NCI-H1048 (cell line): ENCODE measurements at places on chromosomes 11 and 22.

DNA sequence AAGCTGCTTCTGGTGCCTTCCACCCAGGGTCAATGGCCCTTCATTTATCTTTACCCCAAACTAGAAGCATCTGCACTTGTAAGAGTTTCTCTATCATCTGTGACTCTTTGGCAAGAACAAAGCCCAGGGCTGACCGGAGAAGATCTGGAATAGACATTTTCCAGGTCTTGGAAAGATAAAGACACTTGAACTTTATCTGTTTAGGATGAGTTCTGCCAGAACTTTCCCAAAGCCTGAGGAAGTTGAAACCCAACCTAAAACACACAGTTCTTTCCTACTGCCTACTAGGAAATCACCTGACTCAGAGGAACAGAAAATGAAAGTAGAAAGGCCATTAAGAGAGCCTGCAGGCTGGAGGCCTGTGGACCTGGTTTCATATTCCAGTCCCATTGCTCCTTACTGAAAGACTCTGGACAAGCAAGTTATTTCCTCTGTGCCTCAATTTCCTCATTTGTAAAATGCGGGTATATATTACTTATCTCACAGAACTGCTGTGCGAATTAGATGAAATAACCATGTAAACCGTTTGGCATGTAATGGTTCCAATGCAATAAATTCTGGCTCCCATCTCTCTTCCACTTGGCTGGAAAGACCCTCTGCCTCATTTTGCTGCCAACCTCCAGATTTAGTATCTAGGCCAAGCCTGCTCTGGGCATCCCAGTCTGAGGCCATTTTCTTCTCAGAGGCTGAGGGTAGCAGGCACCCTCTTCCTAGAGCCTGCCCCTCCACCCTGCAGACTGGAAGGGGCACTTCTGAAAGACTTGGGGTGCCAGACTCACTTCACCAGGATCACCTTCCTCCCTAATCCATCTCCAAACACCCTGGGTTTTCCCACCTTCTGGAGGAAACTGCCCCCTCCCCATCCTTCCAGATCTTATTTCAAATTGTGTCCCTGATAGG lies 1.2 kb downstream of the UBE2L6 start:
- no peak for DNase-seq

DNA sequence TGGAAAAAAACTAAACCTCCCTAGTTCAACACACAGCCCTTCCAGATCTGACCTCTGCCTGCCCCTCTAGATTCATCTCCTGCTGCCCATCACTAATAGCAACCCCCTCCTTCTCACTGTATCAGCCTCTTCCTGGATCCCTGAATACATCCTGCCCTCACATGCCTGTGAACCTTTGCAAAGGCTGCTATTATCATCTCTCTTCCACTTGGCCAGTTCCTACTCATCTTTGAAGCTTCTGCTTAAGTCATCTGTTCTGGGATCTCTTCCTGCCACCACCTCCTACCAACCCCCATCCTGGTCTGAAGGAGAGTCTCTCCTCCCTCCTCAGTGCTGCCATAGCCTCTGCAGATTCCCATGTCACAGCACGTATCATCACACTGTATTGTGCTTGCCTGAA lies 38.0 kb upstream of the AMOTL1 start:
- DNase-seq = no peak

DNA sequence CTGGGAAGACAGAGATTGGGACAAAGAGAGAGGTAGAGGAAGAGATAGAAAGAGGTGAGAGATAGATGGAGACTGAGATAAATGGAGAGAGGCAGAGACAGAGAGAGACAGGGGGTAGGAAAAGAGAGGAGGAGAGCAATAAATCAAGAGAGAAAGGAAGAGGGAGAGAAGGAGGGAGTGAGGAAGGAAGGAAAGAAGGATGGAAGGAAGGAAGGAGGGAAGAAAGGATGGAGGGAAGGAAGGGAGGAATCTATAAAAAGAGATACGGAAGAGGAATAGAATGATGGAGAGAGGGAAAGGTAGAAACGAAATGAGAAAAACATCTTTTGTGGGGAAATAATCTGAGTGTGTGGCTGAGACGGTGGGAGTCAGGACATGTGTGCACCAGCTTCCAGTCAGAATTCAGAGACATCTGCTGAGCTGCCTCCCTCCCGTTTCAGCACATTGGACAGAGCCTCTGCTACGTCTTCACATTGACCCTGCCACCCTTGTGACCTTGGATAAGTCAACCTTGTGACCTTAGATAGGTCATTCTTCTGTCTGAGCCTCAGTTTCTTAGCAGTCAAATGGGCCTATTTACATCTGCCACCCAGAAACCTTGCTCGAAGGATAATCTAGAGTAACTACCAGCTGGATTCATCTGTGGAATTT lies 417.8 kb downstream of the MIAT start:
- DNase-seq = no peak

GRCh38 chr11:82989628-82990404 lies 81.9 kb downstream of the RAB30 start:
- DNase-seq = no peak

DNA sequence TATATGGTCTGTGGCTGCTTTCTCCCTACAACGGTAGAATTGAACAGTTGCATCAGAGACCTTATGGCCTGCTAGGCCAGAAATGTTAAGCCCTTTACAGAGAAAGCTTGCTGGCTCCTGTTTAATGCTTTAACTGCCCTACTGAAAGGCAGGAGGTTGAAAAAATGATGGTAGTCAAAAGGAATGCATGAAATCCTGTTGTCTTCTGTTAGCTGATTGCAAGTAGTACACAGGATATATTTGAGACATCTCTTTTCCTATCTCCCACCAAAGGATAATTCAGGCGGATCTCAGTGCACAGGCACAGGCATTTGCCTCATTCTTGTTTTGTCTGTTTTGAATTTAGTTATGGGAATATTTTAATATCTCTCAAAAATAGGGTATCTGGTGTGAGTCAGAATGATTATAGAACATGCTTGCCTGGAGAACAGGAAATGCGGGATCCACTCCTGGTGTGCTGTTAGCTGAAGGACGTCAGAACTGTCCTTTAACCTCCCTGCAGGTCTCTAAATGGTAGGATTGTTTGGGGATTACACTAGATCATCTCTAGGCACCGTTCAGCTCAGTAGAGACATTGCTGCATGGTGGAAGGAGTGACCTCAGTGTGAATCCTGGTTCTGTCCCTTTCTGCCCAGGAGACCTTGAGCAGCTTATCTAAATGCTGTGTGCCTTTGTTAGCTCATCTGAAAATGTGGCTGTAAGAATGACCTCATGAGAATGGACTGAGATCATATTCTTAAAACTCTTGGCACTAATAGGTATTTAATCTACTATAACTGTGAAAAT lies 49.5 kb downstream of the PACS1 start:
- DNase-seq = no peak

- no peak for DNase-seq
Measured at GRCh38 chr11:46183819-46184218, 62.6 kb upstream of the PHF21A start.

- no peak for DNase-seq
Measured at GRCh38 chr11:79081471-79082031, 359.3 kb downstream of the TENM4 start.

DNA sequence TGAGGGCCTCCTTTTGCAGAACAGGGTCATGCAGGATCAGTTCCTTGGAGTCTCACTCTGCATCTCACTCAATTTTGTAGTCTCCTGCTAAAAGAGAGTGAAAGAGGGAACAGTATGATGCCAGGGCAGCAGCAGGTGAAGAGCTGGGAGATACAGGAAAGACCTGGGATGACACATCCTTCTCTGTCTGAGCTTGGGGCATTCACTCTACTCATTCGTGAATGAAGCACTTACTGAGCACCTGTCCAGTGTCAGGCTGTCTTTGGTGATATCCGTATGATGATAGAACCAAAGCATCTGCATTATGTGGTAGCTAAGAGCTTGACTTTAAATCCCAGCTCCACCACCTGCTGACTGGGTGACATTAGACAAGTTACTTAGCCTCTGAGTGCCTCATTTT lies 14.4 kb downstream of the SREBF2 start:
- DNase-seq = no peak

DNA sequence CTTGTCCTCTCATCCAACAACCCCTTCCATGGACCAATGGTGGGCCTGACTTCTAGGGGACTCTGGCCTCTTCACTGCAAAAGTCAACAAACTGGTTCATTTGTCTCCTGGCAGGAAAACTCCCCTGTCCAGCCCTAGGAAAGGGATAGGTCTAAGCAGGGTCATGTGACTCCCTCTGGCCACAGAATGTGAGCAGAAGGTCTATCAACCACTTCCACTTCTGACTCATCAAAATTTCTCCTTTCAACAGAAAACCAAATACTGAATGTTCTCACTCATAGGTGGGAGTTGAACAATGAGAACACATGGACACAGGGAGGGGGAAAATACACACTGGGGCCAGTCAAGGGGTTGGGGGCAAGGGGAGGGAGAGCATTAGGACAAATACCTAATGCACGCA lies 1.3 kb upstream of the ISX start:
- DNase-seq = no peak

- no peak for DNase-seq
Measured at GRCh38 chr11:66194391-66194790, 74.0 kb upstream of the RAB1B start.

DNA sequence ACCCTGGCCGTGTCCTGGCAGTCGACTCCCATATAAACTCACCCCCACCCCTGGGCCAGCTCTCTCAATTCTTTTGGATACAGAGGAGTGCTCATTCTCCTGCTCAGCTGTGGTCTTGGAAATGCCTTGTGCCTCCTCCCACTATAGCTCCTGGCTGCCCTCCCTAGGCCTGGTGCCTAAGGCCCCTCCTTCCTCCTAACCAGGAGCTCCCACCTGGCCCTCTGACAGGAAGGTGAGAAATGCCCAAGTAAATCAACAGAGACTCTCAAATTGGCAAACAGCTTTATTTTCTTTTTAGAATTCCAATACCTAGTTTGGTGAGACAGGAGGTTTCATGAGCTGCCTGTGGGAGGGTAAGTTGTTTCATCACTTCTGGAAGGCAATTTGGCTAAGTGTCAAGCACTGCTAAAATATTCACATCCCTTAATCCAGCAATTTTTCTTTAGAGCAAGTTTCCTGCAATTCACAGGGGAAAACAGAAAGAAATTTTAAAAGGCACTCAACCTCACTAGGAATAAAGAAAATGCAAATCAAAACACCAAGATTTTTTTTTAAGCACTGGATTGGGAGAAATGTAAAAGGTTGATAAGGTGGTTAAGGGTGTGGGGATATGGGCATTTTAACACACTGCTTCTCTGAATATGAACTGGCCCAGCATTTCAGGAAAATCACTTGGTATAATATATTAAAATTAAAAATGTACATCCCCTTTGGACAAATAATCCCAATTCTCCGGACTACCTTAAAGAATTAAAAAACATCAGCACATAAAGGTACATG lies 209.7 kb upstream of the ARHGAP20 start:
- DNase-seq = no peak

DNA sequence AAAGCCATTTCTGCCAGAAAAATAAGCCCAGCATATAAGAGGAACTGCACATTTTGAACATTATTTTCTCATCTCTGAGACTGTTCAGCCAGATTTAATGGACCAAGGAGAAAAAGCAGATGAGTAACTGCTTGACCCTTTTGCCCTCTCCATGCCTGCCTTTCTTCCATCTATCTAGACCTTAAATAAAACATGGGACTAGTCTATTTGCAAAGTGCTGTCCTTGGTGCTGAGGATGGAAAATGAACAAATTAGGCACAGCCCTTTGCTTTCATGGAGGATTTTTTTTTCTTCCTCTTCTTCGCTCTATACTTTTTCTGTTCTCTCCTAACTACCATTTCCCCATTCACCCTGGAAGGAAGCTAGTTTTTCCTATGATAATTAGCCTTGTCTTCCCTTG lies 361.3 kb downstream of the GRM5 start:
- DNase-seq = no peak

- no peak for DNase-seq
Measured at GRCh38 chr11:126403022-126403581, 47.6 kb downstream of the ST3GAL4 start.

DNA sequence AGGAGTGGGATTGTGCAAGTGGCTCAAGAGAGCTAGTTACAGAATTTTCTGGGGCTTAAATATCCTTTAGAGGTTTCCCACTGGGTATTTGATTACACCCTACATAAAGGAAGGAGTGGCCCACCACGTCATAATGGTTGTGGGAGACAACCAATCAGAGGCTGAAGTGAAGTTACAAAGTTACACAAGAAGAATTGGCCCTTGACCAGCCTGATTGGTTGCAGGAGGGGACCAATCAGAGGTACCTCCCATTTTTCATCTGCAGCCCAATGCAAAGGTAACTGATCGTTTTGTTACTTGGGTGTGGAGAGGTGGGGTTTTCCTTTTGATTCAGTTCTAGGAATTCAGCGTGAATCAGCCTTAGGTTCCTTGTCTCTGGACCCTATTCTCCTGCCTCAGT lies 430.5 kb upstream of the FAT3 start:
- no peak for DNase-seq

GRCh38 chr11:5004424-5005274 lies 10.0 kb downstream of the OR51L1 start:
- peak; percentile 49 for DNase-seq

- no peak for DNase-seq
Measured at GRCh38 chr22:23751441-23751996, 607 bp upstream of the ZNF70 start.

- DNase-seq = no peak
Measured at GRCh38 chr11:3156282-3156660, 8.8 kb downstream of the OSBPL5 start.

DNA sequence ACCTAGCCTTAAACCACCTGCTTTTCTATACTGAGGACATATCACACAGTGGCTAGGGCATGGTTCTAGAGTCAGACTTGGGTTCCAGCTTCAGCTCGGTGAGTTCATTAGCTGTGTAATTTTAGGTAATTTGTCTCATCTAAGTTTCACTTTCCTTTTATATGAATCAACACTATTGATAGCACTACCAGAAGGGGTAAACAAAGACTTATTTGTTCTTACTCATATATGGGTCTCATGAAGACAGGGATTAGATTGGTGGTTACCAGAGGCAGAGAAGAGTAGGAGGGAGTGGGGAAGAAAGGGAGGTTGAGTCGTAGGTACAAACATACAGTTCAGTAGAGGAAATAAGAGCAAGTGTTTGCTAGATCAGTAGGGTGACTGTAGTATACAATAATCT lies 924.7 kb downstream of the OPCML start:
- no peak for DNase-seq

DNA sequence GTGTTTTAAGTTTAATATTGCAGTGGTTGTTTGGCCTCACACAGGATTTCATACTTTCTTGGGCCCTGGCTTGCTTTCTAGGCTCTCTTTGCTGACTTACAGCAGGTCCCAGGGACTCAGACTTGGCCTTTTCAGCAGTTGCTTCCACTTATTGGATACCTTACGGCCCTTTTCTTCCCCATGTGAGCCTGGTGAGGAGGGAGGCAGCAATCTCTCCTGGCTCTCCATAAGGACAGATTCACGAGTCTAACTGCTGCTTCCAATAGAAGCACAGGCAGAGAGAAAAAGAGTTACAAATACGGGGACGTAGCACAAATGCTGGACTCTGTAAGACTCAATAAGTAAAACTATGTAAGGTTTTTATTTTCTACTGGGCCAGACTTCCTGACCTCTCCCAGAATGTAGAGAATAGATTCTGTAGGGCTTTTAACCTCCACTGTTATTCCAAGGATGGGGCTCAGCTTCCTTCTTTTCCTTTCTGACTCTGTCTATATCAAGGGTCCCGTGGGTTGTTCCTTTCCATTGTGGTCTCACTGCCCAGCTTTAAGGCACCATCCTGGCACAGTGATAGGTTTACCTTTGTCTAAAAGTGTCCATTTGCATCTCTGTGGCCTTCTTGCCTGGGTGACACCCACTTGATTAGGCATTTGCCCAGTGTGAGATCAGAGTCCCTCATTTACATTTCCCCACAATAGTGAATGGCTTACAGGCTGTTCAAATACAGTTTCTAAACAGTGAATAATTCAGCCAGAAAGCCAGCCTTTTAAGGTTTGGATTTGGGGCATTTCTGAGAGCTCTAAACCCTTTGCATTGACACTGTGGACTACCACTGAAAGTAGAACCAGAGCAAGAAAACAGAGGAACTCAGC lies 92.8 kb downstream of the RASSF10 start:
- DNase-seq = no peak
